ENCODE measurements at places on chromosomes 6 and 20. TPM values are rescaled to one million over a fixed set of nuclear protein-coding genes. Genes with fewer than 3 reads are reported as not detected.

DNA sequence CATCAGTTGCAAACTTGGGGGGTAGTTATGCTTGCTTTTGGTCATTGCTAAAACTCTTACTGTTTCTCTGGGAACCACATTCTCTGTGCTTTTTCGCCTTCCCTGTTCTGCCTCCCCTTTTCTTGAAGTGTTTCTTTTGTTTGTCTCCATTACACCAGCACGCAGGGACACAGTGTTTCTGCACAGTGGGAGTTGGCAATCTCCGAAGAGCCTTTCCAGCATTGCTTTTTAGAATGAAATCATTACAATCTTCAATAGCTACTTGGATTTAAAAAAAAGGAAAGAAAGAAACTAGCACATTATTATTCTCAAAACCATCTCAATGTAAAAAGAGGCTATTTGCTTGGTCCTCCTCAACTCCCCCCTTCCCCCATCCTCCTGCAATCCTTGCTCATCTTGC lies 536.7 kb upstream of the MMS22L start:
- no peak for DNase-seq

BRD2 gene
- total RNA-seq: 132 TPM

EPHA7 gene
- total RNA-seq: 19.2 TPM

GRCh38 chr20:20897145-20897544 lies 184.7 kb upstream of the RALGAPA2 start:
- no peak for DNase-seq
